Effector memory CD8-positive, alpha-beta T cell (primary cell): ENCODE measurements at places on chromosomes 7 and 10.

DNA sequence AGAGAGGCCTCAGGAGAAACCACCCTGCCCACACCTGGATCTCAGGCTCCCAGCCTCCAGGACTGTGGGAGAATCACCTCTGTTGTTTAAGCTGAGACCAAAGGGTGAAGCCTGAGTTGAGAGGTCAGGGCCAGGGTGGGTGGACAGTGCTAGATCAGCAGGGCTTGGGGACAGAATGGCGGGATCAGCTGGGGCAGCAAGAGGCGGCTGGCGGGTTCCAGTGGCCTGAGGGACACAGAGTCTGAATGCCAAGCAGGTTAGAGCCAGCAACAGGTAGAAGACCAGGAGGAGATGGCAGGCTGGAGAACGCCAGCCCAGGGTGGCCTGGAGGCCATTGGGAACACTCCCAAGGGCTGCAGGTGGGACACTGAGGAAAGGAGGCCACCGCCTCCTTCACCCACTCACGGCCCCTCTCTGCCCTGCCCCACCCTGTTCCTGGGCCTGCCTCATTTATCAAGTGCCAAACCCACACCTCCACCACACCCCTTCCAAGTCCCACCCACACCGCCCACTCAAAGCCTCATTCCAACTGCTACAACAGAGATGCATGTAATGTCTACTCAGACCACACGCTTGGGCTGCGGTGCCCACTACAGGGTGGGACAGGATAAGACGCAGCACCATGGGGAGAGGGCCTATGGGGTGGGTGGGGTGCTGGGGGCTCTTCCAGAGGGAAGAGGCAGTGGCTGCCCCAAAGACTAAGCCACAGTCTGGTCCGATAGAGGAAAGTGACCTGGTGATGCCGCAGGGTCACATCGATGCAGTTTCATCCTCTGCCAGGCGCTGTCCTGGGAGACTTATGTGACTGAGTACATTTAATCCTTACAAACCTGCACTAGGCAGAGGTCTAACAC is 173.9 kb downstream of the TNS3 start:
- DNase-seq, result no peak

DNA sequence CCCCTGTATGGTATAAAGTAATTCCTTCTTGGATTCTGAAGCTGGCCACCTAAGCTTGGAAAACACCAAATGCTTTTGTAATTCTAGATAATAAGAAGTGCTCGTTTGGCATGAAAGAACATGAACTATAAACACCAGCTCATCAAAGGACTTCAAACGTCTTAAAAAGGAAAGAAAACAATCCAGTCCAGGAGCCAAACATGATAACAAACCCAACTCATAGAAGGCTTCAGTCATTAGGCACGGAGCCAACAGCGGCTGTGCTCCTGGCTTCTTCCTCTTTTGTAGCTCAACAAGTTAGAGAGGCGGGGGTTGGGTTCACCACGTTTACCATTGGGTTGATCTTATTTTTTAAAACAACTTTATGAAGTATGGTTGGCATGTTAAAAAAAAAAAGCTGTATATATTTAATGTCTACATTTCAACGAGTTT is 56.4 kb upstream of the ECHDC3 start:
- DNase-seq, result no peak

GRCh38 chr10:20658158-20658557 is 239.0 kb downstream of the NEBL start:
- no peak for DNase-seq

GRCh38 chr10:31930856-31931255 is 2.2 kb upstream of the ARHGAP12 start:
- no peak for DNase-seq

GRCh38 chr7:4840079-4840501 is 21.7 kb downstream of the PAPOLB start:
- no peak for DNase-seq

DNA sequence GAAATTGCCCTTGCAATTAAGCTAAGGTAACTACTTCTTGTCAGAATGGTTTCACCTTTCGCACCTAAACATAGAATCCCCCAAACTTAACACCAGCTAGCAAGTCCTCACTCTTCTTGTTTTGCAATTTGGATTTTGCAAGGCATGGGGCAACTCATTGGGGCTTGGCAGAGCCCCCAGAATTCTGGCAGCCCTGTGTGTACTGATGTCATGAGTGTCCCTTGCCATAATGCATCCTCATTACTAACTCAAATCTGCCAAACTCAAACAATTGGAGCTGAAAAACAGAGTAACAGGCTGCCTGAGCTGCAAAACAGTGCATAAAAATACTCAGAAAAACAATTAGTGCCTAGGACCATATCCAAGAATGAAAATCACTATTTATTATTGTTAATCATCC is 7.9 kb upstream of the XPNPEP1 start:
- DNase-seq, result no peak

GRCh38 chr10:49698679-49699078 is 19.2 kb downstream of the C10orf53 start:
- DNase-seq, result no peak

DNA sequence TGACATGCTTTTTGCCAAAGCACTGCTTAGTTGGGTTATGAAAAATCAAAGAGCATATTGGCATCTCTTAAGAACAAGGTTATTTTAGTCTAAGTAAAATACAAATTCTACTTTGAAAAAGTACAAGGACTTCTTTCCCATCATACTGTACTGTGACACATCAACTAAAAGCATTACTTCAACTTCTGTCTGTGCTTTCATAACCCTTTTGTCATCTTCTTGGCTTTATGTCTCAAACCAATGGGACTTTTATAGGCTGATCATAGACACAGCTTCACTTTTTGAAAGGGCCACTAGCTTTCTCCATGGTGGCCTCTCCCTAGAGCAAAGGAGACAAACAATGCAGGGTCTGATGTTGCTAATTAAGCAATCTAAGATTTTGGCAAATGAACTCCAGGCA is 188.9 kb upstream of the CSTF2T start:
- no peak for DNase-seq

- DNase-seq, result no peak
Observed at GRCh38 chr7:37344886-37345579, 103.6 kb downstream of the ELMO1 start.

DNA sequence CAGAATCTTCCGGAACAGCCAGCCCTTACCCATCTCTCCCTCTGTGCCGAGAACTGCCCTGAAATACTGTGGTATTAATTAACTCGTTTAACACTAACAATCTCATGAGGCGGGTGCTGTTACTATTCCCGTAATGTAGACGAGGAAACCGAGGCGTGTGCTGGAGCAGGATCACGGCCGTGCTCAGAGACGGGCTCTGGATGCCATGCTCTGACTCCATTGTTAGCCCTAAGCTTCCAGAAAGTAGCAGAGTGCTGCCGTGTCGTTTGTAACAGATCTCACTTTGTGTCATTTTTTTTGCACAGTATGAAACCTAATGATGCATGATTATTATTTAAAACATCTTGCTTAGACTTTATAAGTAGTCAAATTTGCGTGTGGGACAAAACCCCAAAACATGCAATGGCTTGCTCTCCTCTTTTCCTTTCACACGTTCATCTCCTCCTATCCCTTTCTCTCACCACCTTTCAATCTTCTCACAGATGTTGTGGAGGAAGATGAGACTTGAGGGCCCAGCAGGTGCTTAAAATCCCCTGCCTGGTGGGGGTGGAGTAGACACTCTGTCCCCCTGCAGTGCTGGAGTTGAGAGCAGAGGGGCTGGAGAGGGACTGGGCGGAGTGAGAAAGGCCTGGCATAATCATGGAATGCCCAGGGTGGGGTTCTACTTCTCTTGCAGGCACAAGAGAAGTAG is 482 bp upstream of the ACTR3C start:
- no peak for DNase-seq

- DNase-seq, result no peak
Observed at GRCh38 chr7:55366461-55367070, 1.4 kb downstream of the LANCL2 start.

DNA sequence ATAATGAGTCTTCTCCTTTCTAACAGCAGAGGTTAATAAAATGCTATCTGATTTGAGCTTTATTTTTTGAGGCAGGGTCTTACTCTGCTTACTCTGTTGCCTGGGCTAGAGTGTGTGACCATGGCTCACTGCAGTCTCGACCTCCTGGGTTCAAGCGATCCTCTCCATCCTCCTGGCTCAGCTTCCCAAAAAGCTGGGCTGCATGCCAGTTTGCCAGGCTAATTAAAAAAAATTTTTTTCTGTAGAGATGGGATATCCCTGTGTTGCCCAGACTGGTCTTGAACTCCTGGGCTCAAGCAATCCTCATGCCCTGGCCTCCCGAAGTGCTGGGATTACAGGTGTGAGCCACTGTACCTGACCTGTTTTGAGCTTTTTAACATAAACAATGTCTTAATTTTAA is 56.7 kb downstream of the SCD start:
- DNase-seq, result no peak

DNA sequence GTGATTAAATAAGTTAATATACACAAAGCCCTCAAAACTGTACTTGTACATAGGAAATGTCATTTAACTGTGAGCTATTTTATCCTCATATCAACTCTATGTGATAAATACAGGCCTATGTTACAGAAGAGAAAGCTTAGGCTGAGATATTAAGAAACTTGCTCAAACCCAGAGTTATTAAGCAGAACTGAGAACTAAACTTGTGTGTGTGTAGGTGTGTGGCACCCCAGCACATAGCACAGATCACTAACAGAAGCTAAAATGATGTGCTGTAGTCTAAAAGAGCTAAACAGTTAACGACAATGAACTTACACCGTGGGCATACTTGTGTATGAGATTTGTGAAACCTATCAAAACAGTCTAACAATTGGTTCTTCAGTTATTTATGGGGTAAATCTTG is 34.5 kb downstream of the MTPN start:
- DNase-seq, result no peak

GRCh38 chr7:44738051-44738723 is 10.5 kb upstream of the ZMIZ2 start:
- no peak for DNase-seq

DNA sequence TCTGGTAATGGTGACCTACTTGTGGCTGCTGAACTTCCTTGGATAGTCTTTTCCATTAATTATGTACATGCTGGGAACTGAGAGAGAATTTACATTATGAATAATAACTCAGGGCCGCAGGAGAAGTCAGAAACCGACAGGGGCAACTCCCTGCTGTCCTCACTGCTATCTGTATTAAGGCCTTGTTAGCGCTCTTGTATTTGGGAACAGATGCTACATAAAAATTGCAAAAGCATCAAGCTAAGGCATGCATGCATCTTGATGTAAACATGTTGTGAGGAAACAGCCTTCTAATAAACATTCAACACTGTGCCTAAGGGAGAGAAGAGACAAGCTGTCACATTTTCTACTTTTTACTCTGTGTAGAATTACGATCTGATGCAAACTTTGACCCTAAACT is 158.4 kb downstream of the PARD3 start:
- DNase-seq, result no peak

DNA sequence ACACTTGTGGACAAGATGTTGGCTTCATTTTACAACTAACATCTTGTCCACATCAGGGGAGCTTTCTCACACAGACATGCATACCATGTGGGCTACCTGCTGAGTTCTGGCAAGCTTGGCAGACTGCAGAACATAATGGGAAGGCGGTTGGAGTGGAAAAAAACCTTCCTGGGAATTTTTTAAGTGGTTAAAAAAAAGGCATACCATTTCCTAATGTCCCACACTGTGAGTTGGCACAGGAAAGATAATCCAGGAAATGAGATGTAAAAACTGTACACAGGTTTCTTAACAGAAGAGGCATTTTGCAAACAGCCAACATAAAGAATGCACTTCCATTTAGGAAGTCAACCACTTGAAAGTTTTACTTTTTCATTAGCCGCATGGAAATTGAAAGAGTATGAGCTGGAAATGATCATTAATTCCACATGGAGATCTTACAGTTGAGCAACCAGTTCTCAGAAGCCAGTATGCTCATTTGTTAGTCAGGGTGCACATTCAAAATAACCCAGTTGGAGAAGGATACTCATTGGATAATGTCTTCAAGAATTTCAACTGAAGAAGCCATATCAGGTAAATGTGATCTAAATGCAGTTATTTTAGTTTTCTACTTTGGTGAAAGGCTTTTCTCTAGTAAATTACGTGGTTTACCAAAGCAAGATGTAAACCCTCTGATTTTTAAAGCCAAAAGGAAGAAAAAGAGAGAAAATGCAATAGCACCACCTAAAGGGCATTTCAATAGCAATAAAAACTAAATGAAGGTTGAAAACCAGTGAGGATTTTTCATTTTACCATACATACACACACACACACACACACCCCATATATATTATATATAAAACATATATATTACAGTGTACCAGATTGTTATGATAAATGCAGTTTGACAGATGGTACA is 194.0 kb downstream of the TAX1BP1 start:
- no peak for DNase-seq

GRCh38 chr10:109030581-109031210 is 892.6 kb downstream of the XPNPEP1 start:
- no peak for DNase-seq

DNA sequence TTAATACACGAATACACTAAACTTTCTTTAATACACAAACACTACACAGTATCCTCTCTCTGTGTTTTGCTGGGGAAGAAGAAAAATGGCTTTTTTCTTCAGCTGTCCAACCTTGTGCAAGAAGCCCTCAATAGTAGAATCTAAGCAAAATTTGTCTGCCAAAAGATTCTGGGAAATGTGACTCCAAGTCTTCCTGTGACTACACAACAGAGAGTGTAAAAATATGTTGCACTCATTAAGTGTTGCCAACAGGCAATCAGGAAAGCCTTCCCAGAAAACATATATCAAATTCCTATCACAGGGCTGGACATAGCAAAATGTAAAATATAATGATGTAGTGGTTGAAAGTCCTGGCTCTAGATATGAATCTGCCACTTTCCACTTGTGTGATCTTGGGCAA is 825.1 kb upstream of the ZWINT start:
- no peak for DNase-seq

DNA sequence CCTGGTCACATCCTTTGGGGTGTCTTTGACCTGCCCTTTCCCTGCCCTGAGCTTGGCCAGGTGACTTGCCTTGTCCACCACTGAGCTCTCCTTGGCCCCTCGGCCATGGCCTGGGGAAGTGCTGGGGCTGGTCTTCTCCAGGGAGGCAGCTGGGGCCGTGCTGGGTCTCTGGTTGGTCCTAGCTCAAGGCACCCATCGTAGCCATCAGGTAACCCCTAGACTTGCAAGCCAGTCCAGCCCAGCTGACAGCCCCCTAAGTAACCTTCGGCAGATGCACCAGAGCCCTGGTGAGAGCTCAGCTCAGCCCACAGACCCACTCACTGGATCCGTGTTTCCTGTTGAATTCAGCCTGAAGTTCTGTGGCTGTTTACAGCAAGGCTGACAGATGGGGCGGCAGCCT is 176.2 kb upstream of the SHH start:
- DNase-seq, result no peak

GRCh38 chr10:83037653-83038052 is 1101.7 kb upstream of the GHITM start:
- DNase-seq, result no peak

DNA sequence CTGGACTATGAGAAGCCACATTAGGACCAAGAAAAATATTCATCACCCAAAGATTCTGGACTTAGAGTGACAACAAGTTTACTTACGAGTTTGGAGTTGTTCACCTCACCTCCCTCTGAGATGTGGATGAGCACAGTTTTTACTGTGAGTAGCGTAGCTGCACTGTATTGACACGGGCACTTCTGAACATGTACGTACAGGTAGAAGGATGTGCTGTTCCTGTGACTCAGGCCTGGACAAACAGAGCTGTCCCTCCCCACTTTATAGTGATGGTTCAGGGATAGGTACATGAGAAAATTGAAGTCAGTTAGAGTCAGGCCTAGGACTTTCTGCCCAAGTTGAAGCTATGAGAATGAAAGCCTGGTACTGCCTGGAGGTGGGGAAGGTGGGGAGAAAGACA is 80.9 kb upstream of the DYNC1I1 start:
- DNase-seq, result no peak
